ENCODE measurements at places on chromosomes 5 and 9.

DNA sequence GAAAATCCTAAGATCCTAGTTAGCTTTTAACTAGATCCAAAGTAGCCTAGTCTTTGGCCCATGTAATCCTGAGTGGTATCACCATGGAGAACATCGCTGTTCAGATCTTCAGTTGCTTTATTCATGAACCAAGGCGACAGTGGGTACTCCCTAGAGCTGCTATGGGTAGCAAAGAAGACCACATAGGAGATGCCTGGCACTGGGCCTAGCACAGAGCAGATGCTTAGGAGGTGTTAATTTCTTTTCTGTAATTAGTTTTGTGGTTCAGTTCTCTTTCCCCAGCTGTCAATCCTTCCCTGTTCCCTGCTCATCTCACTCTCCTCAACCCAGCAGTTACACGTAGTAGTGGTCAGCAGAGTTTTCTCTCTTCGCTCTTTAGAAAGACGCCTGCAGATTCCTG lies 9.3 kb downstream of the CAST start:
- DNase-seq, result no peak

DNA sequence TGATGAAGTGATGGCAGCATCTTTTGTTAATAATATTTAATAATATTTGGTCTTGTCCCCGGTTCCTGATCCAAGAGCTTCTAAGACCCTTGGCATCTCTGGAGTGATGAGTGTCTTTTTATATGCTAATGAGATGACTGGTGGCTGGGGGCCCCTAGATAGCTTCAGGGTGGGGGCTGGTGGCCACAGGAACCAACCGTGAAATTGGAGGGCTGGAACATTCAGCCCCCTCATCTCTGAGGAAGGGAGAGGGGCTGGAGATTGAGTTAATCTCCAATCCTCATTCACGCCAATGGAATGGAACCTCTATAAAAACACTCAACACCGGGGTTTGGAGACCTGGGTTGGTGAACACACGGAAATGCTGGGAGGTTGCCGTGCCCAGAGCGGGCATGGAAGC lies 78.2 kb upstream of the RAPGEF1 start:
- DNase-seq, result no peak

DNA sequence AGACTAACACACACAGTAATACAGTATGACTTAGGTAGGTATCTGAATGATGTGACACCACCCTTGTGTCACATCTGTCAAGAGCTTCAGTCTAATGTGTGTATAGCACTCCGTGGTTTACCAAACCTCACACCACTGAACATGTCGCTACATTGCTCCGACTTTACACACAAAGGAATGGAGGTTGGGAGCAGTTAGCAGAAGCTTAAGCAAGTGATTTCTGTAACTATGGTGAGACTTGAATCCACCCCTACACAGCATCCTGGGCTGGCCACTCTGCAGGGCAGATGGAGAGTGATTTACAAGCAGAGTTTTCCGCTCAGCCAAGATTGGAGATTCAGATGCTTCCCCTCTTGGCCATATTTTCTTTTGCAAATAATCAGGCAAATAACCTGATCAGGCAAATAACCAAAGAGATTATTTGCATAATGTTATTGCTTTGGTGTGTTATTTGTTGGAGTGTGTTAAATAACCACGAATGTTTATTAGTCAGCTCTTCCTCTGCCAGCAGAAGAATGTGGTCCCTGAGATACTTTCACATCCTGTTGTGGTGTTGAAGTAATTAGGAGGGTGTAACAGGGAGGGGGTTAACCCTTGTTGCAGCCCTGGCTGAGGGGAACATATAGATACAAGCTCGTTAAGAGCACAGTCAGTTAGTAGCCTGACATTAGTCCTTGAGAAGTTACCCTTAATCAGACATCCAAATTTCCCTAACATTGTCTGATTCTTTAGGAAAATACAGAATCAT lies 92.8 kb downstream of the SNX18 start:
- no peak for DNase-seq

GRCh38 chr5:174145821-174146220 lies 100.3 kb downstream of the NSG2 start:
- no peak for DNase-seq

- DNase-seq, result no peak
Measured at GRCh38 chr5:159905496-159905895, 10.8 kb upstream of the ADRA1B start.

GRCh38 chr5:10712574-10713366 lies 48.3 kb downstream of the DAP start:
- DNase-seq, result no peak

GRCh38 chr5:59684388-59685190 lies 208.9 kb downstream of the PDE4D start:
- no peak for DNase-seq

GRCh38 chr5:17359451-17360011 lies 138.5 kb upstream of the TAF11L2 start:
- DNase-seq, result no peak

- no peak for DNase-seq
Measured at GRCh38 chr5:158039911-158040347, 181.0 kb upstream of the CLINT1 start.

DNA sequence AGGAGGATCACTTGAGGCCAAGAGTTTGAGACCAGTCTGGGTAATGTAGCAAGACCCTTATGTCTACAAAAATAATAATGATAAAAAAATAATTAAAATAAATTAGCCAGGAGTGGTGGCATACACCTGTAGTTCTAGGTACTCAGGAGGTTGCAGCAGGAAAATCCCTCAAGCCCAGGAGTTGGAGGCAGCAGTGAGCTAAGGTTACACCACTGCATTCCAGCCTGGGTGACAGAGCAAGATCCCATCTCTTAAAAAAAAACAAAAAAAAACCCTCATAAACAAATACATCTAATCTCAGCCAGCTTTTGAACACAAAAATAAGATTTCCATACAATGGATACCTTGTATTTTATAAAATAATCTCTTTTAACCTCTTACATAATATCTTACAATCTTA lies 363.3 kb upstream of the KLF4 start:
- no peak for DNase-seq

- DNase-seq, result no peak
Measured at GRCh38 chr5:126938466-126938865, 91.9 kb downstream of the MARCHF3 start.

DNA sequence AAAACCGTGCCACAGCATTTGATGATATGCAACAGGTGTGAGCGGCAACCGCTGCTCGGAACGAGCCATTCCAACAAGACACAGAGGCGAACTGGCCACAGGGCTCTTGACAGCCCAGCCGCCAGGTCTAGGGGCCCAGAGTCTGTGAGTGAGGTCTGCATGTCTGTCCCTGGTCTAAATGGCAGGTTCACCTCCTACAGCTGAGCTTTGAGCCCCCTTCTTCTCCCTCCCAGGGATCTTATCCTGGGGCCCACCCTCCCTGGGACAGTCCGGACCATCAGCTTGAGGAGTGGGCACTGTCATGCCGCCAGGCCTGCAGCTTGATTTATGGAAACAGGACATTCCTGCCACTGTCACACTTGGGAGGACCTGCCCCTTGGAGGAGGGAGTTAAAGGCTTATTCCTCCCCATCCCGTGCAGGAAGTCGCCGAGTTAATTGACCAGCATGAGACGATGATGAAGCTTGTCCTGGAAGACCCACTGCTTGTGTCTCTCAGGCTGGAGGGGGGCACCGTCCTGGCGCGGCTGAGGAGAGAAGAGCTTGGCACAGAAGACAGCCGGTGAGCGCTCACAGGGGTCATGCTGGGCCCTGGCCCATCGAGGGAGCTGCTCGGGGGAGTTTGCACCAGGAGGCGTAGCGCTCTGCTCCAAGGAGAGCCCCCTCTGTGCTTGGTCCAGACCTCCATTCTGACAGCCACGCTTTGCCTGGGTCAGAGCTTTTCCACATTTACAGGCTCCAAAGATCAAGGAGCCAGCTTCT lies 35.5 kb upstream of the LRRC14B start:
- DNase-seq, result no peak

GRCh38 chr5:178527458-178528307 lies 62.5 kb downstream of the COL23A1 start:
- DNase-seq, result no peak

- no peak for DNase-seq
Measured at GRCh38 chr9:127612939-127613582, 984 bp downstream of the STXBP1 start.

GRCh38 chr9:131273856-131274673 lies 2.2 kb downstream of the FAM78A start:
- no peak for DNase-seq

DNA sequence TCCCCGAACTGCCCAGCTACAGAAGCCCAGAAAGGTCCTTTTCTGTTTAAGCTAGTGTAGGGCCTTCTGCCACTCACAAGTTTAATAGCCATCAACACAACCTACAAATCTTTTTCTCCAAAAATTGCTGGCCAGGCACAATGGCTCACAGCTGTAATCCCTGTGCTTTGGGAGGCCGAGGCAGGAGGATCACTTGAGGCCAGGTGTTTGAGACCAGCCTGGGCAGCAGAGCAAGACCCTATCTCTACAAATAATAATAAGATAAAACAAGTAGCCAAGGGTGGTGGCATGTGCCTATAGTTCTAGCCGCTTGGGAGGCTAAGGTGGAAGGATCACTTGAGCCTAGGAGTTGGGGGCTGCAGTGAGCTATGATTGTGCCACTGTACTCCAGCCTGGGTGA lies 176.4 kb downstream of the HSD17B3 start:
- DNase-seq, result no peak

DNA sequence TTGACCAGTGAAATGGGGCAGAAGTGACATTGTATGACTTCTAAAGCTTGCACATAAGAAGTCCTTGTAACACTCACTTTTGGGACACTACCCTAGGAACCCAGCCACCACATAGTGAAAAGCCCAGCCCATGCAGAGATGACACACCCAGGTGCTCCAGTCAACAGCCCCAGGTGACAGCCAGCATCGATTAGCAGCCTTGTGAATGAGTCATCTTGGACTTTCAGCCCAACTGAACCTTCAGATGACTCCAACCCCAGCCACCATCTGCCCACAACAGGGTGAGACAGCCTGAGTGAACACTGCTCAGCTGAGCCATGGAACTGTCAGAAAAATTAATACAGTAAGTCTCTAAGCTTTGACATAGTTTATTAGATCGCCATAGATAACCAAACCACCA lies 458.6 kb downstream of the ZSWIM6 start:
- no peak for DNase-seq

GRCh38 chr9:132878695-132879456 lies at the start of gene SPACA9:
TSS of gene SPACA9 (plus strand) at chr9:132878898. CDS start at chr9:132883948, 5,050 bp downstream.
- no peak for DNase-seq

DNA sequence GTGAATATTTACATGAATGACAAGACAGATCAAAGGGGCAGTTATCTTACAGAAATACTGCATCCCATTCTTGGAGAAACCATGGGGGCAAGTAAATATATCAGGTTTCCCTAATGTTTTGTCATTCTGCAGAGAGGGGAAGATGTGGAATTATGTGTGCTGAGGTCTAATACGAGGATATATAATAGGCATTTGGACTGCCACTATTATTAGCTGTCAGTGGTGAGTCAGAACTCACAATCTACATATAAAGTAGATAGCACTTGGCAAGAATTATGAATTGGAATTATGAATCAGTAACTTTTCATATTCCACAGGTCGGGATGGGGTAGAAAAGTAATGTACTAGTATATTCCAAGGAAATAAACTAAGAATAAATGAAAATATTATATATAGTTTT lies 121.7 kb downstream of the GIN1 start:
- no peak for DNase-seq

GRCh38 chr5:98795243-98795642 lies 21.8 kb downstream of the RGMB start:
- no peak for DNase-seq

DNA sequence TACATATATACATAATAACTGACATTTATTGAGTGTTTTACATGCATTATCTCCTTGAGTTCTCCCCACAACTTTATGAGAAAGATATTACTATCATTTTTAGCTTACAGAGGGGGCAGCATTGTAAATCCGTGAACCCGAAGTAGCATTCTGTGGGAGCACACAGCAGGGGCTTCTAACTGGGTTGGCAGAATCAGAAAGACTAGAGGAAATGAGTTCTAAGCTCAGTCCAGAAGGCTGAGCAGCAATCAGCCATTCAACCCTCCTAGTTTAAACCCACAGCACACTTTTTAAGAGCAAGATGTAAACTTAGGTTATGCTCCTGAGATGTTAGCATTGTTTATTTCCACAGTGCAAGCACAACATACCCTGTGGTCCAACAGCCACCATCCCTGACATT lies 177.2 kb downstream of the TMEM38B start:
- DNase-seq, result no peak

DNA sequence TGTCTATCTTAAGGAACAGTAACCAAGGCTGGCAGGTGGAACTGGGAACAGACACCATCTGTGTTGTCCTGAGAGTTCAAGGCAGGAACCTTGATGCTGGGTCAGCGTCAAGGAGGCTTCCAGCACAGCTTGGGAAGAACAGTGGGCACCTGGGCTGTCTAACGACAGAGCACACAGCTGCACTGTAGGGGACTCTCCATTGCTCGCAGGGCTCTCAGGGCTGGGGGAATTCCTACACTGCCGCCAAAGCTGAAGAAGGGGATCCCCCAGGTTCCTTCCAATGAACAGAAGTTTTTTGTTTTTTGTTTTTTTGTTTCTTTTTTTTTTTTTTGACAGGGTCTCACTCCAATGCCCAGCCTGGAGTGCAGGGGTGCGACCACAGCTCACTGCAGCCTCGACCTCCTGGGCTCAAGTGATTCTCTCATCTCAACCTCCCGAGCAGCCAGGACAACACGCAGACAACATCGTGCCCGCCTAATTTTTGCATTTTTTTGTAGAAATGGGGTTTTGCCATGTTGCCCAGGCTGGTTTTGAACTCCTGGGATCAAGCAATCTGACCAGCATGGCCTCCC lies 81.9 kb downstream of the PTPN3 start:
- DNase-seq, result no peak

GRCh38 chr5:54304040-54304439 lies 6.3 kb downstream of the ARL15 start:
- DNase-seq, result no peak

DNA sequence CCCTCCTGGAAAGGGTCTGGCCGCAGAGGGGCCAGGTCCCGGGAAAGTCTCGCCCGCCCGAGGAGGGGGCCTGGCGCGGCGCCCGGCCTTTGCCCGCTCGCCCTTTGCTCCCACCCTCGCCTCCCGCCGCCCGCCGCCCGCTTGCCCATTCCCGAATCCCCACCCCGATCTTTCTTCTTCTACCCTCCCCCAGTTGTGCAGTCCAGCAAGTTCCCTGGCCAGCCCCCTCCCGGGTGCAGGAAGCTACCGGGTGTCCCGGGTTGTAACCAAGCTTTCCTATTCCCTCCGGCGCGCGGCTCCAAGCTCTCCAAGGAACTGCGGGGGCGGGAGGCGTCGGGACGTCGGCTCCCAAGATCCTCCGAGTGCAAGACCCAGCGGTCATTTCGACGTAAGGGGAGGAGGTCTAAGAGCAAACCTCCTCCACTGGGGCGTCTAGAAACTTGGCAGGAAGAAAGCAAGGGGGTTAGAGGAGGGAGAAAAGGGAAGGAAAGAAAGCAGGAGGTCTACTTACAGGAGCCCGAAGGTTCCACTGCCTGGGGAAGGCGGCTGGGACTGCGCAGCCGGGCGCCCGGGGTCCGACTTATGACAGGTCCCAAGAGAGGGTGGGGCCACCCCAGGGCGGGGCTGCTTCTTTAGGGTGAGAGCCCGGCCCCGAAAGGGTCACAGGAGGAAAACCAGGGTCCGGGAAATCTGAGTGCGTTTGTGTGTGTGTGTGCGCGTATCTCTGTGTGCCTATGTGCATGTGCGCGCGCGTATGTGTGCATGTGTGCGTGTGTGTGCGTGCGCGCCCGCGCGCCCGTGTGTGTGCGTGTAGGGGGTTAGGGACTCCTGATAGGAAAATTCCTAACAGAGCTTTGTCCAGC lies at the start of gene PTGR1:
Gene PTGR1 (minus strand): TSS at position 556 of the 863 bp plus-strand sequence. CDS start 2,225 bp downstream, outside the sequence.
- DNase-seq, result no peak

GRCh38 chr9:69186841-69187611 lies 12.9 kb downstream of the TJP2 start:
- DNase-seq, result no peak
